ENCODE measurements at places on chromosomes 5 and 9. TPM values are rescaled to one million over a fixed set of nuclear protein-coding genes. Genes with fewer than 3 reads are reported as not detected.

Gene AGXT2
- total RNA-seq = not detected

Gene TMEM174
- not detected for total RNA-seq

Gene CAVIN4
- 3.5 TPM for total RNA-seq

Gene PCDHA5
- total RNA-seq = 0.39 TPM

Gene FOXI1
- not detected for total RNA-seq

Data from Daoy (cell line).